Skeletal muscle tissue (tissue), 5 donors: ENCODE measurements at places on chromosomes 1 and 21. TPM values are rescaled to one million over a fixed set of nuclear protein-coding genes. Genes with fewer than 3 reads are reported as not detected.

The FAM131C gene
- total RNA-seq: not detected

The TEDDM1 gene
- total RNA-seq: not detected

The B4GALT2 gene
- 29.7 TPM for total RNA-seq

The USP25 gene
- 62.1 TPM for total RNA-seq

The PPOX gene
- total RNA-seq: 13.6 TPM

The S100A8 gene
- total RNA-seq: 67.3 TPM

The DRAXIN gene
- total RNA-seq: not detected

The TMEM240 gene
- 2.1 TPM for total RNA-seq

The FAAH gene
- total RNA-seq: 13.6 TPM

The SYCP1 gene
- not detected for total RNA-seq

The RAB42 gene
- total RNA-seq: 5.7 TPM

The CFHR3 gene
- total RNA-seq: 1.0 TPM

The MYOG gene
- total RNA-seq: 247 TPM

The JAM2 gene
- total RNA-seq: 18.8 TPM

The ZBTB8A gene
- total RNA-seq: 10.4 TPM

The C1orf94 gene
- total RNA-seq: not detected

The SLC44A5 gene
- total RNA-seq: under 0.01 TPM
